A549 treated with CpdA at 1 μM for 4 hours (cell line): ENCODE measurements at places on chromosomes 7 and 10. TPM values are rescaled to one million over a fixed set of nuclear protein-coding genes. Genes with fewer than 3 reads are reported as not detected.

The CPA4 gene
- 5.8 to 8.1 TPM (median 6.5 TPM) in 5 replicates for total RNA-seq

The EBLN1 gene
- 0.08 TPM in 1 of 5 replicates, not detected in the others for total RNA-seq

The CALU gene
- 131 to 217 TPM (median 157 TPM) in 5 replicates for total RNA-seq

The ICA1 gene
- total RNA-seq: 1.1 to 1.7 TPM (median 1.1 TPM) in 5 replicates

The ABLIM1 gene
- total RNA-seq: 28.7 to 43.6 TPM (median 35.1 TPM) in 5 replicates

The EPO gene
- 0.03 TPM in 1 of 5 replicates, not detected in the others for total RNA-seq

The RP9 gene
- 32.3 to 37.8 TPM (median 36.4 TPM) in 5 replicates for total RNA-seq

The KIAA1549 gene
- 6.3 to 8.3 TPM (median 7.3 TPM) in 5 replicates for total RNA-seq

The KIFBP gene
- total RNA-seq: 36.0 to 42.6 TPM (median 38.7 TPM) in 5 replicates

The MYOZ1 gene
- total RNA-seq: 0.08 TPM in 1 of 5 replicates, not detected in the others

The TSPAN14 gene
- 100 to 132 TPM (median 128 TPM) in 5 replicates for total RNA-seq

The CYP2C19 gene
- total RNA-seq: 0.02 TPM in 1 of 5 replicates, not detected in the others

The HERPUD2 gene
- total RNA-seq: 17.1 to 21.2 TPM (median 20.0 TPM) in 5 replicates

The MYPN gene
- total RNA-seq: 2.5 to 4.0 TPM (median 2.7 TPM) in 5 replicates

The KIF11 gene
- 32.8 to 48.0 TPM (median 35.5 TPM) in 5 replicates for total RNA-seq

The PARD3 gene
- 71.5 to 102 TPM (median 82.7 TPM) in 5 replicates for total RNA-seq

The PRPS1L1 gene
- total RNA-seq: not detected in 5 replicates

The ZNF786 gene
- total RNA-seq: 6.2 to 6.7 TPM (median 6.5 TPM) in 5 replicates

The SPDYE1 gene
- not detected in 5 replicates for total RNA-seq

The PROSER2 gene
- total RNA-seq: 32.1 to 41.8 TPM (median 40.9 TPM) in 5 replicates

The EPDR1 gene
- total RNA-seq: 69.7 to 80.3 TPM (median 75.1 TPM) in 5 replicates

The FAM25G gene
- 1.1 to 2.6 TPM (median 1.4 TPM) in 4 of 5 replicates, not detected in the other for total RNA-seq
